Iris pigment epithelial cell (primary cell): ENCODE measurements at places on chromosomes 2 and 18.
A peak's percentile ranks its signal among the peaks of the same experiment; 100 is the strongest.

GRCh38 chr18:34223893-34224422 lies 755 bp downstream of the NOL4 start:
- no peak for DNase-seq

GRCh38 chr2:146271131-146271831 lies 1573.5 kb upstream of the ACVR2A start:
- DNase-seq: no peak

DNA sequence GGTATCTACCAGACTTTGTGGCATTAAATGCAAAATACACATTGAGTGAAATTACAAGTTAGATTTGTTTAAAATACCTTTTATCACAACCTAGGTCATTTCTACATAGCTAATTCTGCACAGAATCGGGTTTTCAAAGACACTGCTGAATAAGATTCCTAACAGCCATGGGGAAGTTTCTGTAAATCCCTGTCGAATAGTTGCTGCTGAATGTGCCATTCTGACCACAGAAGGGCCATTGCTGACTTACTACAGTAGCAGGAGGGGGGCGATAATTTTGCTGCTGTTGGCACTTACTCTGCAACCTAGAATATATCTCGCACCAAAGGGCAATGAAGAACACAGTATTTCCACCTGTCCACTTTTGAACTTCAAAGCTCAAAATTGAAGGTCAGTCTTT lies 232.8 kb downstream of the TCF4 start:
- no peak for DNase-seq

GRCh38 chr2:9310798-9311197 lies 104.2 kb downstream of the ASAP2 start:
- no peak for DNase-seq

DNA sequence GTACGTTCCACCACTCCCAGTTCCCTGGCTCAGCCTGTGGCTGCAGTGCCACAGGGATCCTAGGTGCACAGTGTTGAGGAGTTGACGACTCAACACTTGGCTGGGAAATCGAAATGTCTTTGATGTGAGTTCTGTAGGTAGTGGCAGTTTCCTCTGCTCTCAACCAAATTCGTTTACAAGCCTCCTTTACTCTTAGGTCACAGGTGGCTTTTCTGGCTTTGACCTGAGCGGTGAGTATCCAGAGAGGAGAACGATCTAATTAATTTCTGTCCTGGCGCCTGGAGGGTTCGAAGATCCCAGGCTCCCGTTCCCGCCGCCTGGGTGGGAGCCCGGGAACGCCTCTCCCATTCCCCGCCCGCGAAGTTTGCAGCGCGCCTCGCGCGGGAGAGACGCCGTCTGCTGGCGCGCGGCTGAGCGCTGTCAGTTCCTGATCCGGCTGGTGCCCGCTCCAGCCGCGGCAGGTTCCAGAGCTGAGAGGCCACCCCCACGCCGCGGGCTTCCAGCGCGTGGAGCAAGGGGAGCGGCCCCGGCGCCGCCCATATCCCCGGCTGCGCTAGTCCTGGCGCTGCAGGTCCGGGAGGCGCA lies at the start of gene LAMA3:
TSS of gene LAMA3 (plus strand) at position 423 of the 585 bp plus-strand sequence. CDS start 231 bp downstream, outside the sequence.
- DNase-seq: peak; percentile 47

- DNase-seq: no peak
Measured at GRCh38 chr2:29065068-29065811, 9.1 kb downstream of the PCARE start.

GRCh38 chr18:58866773-58867150 lies 2.1 kb downstream of the ZNF532 start:
- DNase-seq: no peak

DNA sequence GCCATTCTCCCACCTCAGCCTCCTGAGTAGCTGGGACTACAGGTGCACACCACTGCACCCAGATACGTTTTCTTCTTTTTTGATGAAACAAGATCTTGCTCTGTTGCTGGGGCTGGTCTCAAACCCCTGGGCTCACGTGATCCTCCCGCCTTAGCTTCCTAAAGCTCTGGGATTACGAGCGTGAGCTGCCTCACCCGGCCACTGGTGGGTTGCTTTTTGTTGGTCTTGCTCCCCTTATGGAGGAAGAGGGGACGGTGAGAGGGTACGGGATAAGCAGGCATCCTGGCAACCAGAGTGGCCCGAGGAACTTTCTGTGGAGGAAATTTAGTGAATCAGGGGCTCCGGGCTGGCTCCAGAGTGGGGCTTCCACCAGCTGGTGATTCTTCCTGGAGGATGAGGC lies 222.3 kb downstream of the HDAC4 start:
- no peak for DNase-seq

DNA sequence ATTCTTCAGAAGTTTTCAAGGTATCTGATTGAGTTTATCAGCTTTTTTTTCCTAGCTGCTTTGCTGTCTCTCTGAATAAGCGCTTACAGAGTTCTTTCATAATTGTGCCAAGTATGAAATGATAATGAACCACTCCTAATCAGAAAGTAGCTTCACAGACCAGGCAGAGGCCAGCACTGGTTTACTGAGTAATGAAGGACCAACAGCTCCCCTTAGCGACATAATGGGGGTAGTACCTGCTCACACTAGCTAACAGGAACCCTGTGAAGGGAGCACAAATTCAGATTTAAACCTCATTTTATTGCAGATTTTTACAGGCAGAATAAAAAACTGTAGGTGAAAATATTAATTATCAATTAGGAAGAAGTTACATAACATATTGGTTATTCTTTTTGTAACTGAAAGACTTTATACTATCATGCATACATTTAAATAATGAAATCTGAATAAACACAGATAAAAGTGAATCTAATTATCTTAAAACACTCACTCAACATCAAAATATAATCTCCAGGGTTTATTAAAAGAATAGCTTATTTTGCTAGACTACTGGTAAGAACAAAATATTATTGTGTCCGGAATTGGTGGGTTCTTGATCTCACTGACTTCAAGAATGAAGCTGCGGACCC lies 53.7 kb upstream of the LRRC30 start:
- DNase-seq: peak; percentile 88

- DNase-seq: no peak
Measured at GRCh38 chr2:149029307-149029965, 9.1 kb upstream of the LYPD6B start.

DNA sequence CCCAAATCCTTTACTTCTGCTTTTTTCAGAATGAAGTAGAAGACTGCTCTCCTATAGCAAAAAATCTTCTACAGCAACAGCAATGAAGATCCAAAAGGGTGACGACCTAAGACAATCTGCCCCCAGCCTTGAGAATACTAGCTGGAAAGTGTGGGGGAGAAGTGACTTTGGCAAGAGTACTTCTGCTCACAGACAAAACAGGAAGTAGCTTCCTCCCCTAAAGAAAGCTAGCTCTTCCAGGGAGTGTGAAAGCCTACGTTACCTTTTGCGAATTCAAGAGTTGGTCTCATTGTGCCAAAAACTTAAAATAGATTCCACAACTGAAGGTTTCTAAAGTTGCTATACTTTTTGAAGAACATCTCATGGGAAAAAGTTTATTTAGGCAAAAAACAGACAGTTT lies 1069.2 kb upstream of the CHAC2 start:
- no peak for DNase-seq

DNA sequence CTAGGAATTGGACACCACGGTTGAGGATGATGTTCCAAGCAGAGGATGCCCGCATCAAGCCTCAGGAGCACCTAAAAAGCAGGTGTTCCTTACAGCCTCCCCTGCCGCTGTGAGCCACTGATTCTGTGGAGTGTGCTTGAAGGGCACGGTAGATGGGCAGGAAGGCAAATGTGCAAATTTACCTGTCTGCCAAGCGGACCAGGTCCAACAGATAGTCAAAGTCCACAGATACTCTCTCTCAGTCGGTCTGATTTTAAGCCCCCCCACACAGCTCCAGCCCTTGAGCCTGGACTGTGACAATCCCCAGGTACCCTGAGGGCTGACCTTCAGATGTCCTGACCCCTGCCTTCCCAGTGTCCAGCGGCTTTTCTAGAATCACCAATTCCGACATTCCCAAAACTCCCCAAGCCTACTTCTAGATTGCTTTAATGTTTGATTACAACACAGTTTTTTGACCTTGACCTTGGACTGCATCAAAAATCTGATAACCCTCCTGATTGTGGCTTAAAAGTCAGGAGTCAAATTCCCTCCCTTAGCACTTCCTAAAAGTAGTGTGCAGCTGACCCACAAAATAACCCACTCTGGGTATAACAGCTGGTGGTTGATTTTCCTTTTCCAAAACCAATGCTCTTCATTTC lies 208.8 kb upstream of the NCKAP5 start:
- DNase-seq: no peak

GRCh38 chr2:238157506-238158017 lies 1.2 kb upstream of the ERFE start:
- DNase-seq: no peak
